ENCODE measurements at places on chromosomes 3 and 15. TPM values are rescaled to one million over a fixed set of nuclear protein-coding genes. Genes with fewer than 3 reads are reported as not detected.
A peak's percentile ranks its signal among the peaks of the same experiment; 100 is the strongest.

DNA sequence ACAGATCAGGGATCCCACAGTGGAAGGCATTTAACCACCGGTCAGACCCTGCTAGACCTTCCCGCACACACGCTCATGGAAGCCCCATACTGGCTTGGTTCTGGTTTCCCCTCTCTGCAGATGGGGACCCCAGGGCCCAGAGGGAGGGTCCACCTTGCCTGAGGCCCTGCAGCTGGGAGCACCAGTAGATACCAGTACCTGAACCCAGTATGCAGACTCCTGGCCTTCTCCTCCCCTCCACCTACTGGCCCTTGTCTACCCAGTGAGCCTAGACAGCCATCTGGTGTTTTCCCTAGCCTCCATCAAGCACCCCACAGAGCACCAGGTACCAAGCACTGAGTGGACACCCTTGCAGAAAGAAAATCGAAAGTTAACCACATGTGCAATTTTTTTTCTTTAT, 65.1 kb downstream of the MEGF11 start:
- no peak for DNase-seq

DNA sequence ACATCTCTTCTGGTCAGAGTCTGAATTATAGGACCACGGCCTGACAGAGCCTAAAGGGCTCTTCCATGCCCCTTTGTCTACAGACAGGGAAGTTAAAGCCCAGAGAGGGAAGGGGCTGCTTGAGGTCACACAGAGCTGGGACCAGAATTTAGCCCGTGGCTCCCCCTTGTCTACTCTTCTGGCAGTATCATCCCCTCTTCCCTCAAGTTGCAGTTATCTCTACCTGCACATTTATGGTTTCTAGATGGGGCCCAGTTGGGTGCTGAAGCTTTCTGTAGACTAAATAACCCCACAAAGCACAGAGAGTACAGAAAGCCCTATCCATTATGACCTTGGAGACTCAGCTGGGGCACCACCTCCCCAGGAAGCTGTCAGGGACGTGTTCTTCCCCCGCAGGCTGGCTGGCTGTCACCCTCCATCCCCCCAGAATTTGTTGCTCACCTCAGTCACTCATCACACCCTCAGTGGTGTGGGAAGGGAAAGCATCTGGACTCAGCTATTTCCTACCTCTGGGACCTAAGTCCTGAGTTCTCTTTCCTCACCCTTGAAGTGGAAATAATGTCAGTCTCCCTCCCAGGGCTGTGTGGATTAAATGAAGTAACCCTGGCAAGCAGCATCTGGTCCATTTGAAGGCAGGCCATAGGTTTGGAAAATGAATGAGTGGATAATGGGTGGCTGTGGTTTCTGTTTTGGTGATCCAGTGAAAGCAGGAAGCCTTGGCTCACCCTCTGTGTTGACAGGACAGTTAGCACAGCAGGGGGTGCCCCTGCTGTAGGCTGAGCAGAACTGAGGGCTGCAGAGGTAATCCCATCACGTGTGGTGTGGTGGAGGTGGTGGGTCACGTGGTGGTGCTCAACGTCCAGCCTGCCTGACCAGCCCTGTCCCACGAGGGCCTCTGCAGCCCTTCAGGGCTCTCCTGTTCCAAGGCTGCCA, 16.3 kb downstream of the ACOX2 start:
- DNase-seq, result no peak

DNA sequence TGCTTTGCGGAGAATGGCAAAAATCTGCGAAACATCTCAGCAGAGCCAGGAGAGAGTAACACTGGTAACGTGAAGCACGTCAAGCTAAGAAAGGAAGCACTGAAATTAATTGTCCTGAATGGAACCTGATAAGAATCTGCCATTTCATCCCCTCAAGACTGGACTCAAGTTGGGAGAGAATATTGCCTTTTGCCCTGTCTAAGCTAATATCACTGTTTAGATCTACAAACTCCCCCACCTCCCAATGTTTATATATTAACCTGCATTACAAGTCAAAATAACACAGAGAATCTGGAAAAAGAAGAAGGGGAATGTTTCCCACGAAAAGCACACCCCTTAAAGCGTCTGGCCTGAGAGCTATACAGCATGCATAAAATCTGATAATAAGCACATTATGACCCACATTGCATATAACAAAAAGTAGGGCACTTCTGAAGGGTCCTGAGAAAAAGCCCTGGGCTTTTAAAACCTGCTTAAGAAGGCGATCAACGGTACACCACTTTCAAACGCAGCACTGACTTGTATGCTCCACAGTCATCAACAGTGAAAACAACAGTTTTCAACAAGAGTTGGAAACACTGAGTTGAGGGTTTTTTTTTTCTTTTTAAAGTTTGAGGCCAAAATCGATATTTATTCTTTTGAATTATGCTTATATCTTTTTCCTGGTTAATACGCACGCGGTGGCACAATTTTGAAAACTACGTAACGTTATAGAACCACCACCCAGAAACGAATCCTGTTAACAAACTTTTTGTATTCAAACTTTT, 1.4 kb upstream of the KAT2B start:
- no peak for DNase-seq

- DNase-seq, result no peak
Measured at GRCh38 chr3:193830791-193831191, 237.8 kb downstream of the OPA1 start.

DNA sequence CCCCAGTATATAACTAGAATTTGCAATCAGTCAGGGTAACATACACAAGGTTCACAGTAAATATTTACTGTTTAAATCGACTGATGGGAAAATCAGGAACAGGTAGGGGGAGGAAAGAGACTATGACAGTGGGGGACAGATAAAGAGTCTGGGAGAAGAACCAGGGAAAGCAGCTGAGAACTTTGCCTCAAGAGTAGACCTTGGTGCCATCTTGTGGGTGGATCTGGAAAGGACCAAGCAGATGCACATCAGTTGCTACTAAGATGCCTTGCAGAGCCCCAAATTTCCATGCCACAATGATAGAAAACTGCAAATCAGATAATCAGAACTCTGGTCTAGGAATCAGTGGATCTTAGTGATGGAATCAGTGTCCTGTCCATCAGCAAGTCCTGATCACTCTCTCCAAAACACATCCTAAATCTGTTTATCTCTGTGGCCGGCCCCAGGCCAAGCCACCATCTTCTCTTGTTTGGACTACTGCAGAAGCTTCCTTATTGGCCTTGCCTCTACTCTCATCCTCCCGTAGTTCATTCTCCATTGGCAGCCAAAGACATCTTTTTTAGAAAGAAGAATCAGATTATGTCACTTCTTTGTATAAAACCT, 62.7 kb downstream of the PDE8A start:
- DNase-seq, result no peak

DNA sequence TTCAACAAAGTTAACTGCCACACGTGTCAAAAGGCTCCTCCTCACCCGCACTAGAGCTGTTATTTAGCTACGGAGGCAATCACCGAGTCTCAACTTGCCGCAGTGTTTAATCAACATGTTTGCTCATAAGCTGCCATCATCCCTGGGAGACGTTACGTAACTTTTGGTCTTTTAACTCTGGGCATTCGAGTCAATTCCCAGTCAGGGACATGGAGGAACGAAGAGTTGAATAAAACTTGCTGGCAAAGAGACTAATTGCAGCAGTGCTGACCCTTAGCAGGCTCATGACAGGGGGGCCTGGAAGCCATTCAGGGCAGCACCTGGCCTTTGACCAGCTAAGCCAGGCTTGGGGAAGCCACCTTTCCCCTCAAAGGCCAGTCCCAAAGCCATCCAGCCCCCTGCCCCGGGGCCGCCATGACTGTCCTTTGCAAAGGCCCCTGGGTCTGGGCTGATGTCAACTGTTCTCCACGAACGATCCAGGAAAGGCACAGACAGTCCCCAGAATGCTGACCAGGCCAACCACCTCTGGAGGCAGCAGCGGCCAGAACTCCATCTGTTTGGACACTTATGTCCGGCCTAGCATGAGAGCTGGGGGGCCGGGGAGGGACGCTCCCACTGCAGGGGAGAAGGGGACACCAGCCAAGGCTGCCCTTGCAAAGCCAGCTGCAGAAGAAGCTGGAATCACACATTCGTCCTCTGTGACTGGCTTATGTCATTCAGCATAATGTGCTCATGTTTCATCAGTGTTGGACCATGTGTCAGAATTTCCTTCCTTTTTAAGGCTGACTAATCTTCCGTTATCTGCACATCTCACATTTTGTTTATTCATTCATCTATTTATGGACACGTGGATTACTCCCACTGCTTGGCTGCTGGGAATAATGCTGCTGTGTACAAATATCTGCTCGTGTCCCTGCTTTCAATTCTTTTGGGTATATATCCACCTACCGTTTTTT, 43.7 kb downstream of the PCSK6 start:
- peak; percentile 89 for DNase-seq

GRCh38 chr3:17119201-17120072, 234.7 kb downstream of the PLCL2 start:
- DNase-seq, result no peak

DNA sequence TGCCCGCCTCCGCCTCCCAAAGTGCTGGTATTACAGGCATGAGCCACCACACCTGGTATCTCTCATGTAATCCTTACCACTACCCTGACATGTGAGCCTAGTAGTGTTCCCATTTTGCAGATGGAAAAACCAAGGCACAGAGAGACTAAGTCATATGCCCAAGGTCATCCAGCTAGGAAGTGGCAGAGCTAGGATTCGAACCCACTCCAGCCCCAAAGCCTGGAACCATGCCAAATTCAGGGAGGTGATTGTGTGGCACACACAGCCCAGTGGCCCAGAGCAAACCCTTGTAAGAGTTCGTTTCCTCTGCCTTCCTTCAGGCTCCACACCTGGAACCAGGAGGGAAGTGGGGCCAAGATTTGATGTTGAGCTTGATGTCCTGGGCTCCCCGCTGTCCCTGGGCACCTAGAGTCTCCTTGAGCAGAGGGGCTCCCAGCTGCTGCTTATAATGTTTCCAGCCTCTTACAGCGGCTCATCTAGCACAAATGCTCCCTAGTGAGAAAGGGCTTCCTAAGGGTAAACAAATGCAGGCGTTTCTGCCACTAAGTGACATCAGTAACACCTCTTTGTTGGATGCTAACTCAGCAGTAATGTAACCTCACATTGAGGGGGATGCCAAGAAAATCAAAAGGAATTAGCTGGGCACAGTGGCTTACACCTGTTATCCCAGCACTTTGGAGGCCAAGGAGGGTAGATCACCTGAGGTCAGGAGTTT, 3.6 kb downstream of the HAPLN3 start:
- DNase-seq, result no peak

DNA sequence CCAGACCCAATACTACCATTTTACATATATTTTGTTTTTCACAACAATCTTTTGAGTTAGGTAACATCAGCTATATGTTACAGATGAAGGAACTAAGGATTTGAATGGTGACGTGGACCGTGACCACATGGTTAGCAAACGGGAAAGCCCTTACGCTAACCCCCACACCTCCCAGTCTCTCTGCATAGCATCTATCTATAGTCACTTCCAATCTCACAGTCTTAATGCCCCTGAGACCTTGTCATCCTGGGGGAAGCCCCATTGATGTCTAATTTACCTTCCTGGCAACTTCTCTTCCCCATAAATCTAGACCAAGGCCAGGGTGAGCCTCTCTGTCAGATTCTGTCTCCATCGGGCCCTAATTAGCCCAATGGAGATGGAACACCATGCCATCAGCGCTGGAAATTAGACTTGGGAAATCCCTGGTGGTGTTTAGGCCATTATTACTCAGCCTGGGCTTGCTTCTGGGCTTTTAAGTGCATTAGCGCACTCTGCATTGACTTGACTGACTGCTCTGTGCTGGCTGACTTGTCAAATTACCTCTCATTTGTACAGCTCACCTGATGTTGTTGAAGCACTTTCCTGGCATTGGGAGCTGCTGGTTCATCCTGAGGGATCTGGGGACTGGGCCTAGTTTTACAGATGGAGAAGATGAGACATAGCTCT, 34.0 kb upstream of the SH3GL3 start:
- DNase-seq, result no peak

DNA sequence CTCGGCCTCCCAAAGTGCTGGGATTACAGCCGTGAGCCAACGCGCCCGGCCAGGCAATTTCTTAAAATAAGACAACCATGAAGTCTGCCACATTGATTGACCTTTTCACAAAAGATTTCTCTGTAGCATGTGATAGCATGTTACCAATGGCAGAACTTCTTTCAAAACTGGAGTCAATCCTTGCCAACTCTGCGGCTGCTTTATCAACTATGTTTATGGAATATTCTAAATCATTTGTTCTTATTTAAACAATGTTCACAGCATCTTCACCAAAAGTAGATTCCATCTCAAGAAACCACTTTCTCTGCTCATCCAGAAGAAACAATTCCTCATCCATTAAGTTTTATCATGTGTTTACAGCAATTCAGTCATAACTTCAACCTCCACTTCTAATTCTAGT, 9.4 kb downstream of the UBR1 start:
- DNase-seq, result no peak

DNA sequence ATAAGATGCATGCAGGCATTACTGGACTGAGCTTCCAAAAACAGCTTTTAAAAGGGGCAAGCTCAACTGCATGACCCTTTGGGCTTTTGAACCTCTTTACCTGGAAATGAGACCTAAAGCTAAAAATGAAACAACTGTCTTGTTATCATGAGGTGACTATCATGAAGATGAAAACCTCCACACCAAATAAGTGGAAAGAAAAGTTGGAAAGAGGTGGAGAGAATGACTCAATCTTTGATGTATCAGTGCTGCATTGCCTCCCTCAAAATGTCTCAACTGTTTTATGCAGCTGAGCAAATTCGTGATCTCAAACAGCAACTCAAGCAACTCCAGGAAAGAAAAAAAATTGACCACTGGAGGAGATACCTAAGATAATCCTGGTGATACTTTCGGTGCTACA, 307.1 kb downstream of the KBTBD8 start:
- DNase-seq, result no peak

GRCh38 chr3:178146406-178146831, 389.8 kb upstream of the KCNMB2 start:
- no peak for DNase-seq

DNA sequence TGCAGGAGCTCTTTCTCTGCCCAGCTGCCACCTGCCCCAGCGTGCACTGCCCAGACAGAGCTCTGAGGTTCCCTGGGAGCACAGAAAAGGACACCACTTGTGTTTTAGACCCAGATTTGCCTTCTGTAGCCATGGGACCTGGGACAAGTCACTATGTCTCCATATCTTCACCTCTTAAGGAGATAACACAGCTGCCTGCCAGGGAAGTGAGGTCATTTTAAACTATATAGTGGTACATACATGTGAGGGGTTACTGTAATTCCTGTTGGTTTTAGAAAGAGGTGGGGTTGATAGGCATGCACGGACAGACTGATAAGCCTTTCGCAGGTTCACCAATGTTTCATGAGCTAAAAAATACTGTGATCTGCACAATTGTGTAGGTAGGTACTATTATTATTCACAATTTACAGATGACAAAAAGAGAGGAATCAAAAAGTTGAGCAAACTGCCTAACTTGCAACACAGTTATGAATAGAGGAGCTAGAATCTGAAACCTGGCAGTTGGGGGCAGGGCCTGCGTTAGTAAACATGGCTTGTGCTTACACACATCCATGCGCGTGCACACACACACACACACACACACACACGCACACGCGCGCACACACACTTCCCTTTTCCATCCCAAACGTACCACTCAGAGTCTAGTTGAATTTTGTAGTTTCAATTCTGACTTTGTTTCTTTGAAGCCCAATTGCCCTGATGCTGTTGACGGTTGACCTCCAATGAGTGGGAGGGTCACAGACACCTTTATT, 193.6 kb downstream of the FAM43A start:
- peak; percentile 56 for DNase-seq

Gene RRP9
- total RNA-seq, result 8.2 TPM

Gene CRYBG3
- total RNA-seq, result 20.4 TPM

Gene GP5
- not detected for total RNA-seq

Gene CACNA2D2
- 2.8 TPM for total RNA-seq

Gene ITIH1
- total RNA-seq, result not detected

Gene TMA7
- 262 TPM for total RNA-seq

Gene SRGAP3
- 6.4 TPM for total RNA-seq

Gene UQCC5
- total RNA-seq, result 58.7 TPM

Gene NEK10
- total RNA-seq, result 16.9 TPM

Gene AP2M1
- total RNA-seq, result 318 TPM

Gene PLSCR5
- total RNA-seq, result not detected

Gene HTD2
- 14.9 TPM for total RNA-seq

Measured in left ventricle myocardium superior (tissue), 1 donor.